IMR-90 (cell line): ENCODE measurements at places on chromosomes 2 and 18. TPM values are rescaled to one million over a fixed set of nuclear protein-coding genes. Genes with fewer than 3 reads are reported as not detected.

YWHAQ gene
- total RNA-seq: 196 and 249 TPM in 2 replicates

FECH gene
- total RNA-seq: 29.2 and 52.2 TPM in 2 replicates

NABP1 gene
- total RNA-seq: 57.7 and 141 TPM in 2 replicates

CREG2 gene
- total RNA-seq: not detected in 2 replicates

POMC gene
- not detected in 2 replicates for total RNA-seq

TSPYL6 gene
- not detected in 2 replicates for total RNA-seq

PHOSPHO2 gene
- total RNA-seq: 0.54 and 0.56 TPM in 2 replicates

KRTCAP3 gene
- total RNA-seq: not detected in 2 replicates

AKAIN1 gene
- total RNA-seq: not detected in 2 replicates

POTEJ gene
- not detected in 2 replicates for total RNA-seq

IL1RL1 gene
- under 0.01 TPM in 2 replicates for total RNA-seq

AQP4 gene
- total RNA-seq: not detected in 2 replicates

DRC1 gene
- under 0.01 and 0.18 TPM in 2 replicates for total RNA-seq

DCDC2C gene
- total RNA-seq: not detected in 2 replicates

CROCC2 gene
- total RNA-seq: not detected in 2 replicates

SCN7A gene
- total RNA-seq: 0.90 and 1.7 TPM in 2 replicates

TTR gene
- total RNA-seq: not detected in 2 replicates

GPR55 gene
- not detected in 2 replicates for total RNA-seq

VSNL1 gene
- total RNA-seq: 0.28 and 0.36 TPM in 2 replicates

GALNT5 gene
- 63.3 and 73.6 TPM in 2 replicates for total RNA-seq

SEMA4C gene
- 13.3 and 15.8 TPM in 2 replicates for total RNA-seq

FBLN7 gene
- under 0.01 and 0.18 TPM in 2 replicates for total RNA-seq

DTNB gene
- total RNA-seq: 3.6 and 3.8 TPM in 2 replicates

TNFAIP6 gene
- 2.2 and 2.9 TPM in 2 replicates for total RNA-seq

TMEM247 gene
- not detected in 2 replicates for total RNA-seq

SIX2 gene
- not detected in 2 replicates for total RNA-seq

GCKR gene
- under 0.01 TPM in 1 of 2 replicates, not detected in the other for total RNA-seq

CCDC178 gene
- total RNA-seq: not detected in 2 replicates

TLX2 gene
- not detected in 2 replicates for total RNA-seq

RNF144A gene
- 0.18 and 0.28 TPM in 2 replicates for total RNA-seq

HTR2B gene
- total RNA-seq: 0.56 and 0.72 TPM in 2 replicates

CACNB4 gene
- 0.28 and 0.36 TPM in 2 replicates for total RNA-seq

EVX2 gene
- total RNA-seq: not detected in 2 replicates

MYO5B gene
- 0.54 and 0.56 TPM in 2 replicates for total RNA-seq
